NCI-H446 treated with DMSO at 0.1 percent for 48 hours (cell line): ENCODE measurements at places on chromosomes 16 and 17.
A peak's percentile ranks its signal among the peaks of the same experiment; 100 is the strongest.

DNA sequence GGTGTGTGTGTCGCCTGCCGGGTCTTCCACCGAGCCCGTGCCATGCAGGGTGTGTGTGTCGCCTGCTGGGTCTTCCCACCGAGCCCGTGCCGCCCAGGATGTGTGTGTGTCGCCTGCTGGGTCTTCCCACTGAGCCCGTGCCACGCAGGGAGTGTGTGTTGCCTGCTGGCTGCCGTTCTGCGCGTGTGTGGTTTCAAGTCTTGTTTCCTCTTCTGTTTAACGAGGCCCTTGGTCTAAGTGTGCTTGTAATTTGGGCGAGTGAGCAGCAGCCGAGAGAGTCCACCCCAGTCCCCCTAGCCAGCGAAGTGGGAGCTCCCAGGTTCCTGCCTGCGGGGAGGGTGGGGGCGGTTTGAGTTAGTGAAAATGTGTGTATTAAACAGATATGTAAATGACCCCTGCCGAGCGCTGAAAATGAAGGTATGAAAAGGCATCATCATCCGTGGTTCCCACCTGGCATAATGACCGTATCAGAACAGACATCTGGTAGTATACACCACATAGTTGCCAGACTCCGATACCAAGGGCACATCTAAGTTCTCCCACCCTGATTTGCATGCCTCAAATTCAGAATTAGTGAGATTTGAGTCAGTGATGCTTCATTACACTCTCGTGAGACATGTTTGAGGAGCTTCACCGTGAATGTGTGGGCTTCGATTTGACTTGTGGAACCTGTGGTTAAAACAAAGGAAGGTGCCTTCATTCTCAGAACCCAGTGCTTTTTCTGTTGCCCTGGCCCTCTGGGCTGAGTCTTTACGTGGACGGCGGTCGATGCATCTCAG lies 114.5 kb upstream of the CHMP6 start:
- DNase-seq: no peak

- DNase-seq: no peak
These were observed 10.2 kb upstream of the CENPT start for GRCh38 chr16:67857547-67858233.

DNA sequence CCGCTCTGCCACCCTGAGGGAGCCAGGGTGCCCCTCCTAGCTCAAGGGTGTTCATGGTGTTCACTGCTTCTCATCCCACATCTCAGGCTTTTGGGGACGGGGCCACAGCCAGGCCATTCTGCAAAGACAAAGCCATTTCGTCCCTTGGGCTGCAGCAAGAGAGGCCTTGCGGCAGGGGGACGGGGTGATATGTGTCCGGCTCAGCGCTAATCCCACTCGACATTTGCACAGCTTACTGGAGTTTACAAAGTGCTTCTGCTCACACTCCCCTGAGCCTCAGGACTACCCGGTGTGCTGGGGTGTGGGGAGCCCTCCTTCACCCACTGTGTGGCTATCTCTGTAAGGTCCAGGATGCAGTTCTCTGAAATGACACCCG lies 84.3 kb downstream of the RTN4RL1 start:
- no peak for DNase-seq

GRCh38 chr16:1981398-1981836 lies at the start of gene NOXO1:
NOXO1 (minus strand) TSS chr16:1981469; CDS start chr16:1981179, 290 bp downstream.
- DNase-seq: no peak

DNA sequence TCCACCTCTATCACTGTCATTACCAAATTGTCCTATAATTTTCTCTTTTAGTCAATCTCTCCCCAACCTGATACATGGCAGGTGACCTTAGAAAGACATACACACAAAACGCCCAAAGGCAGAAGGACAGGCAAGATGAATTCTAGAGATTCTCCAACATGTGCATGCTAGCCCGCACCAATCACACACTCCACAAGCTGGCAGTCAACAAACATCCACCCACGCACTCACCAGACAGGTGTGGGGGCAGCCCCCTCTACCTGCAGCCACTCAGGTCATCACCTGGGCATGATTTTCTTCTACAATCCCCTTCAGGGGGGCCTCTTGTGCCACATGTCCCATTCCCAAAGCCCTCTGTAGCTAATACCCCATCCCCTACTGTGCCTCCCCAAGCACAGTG lies 9.5 kb downstream of the MPP2 start:
- no peak for DNase-seq

GRCh38 chr17:81866440-81867169 lies 4.5 kb downstream of the ARHGDIA start:
- no peak for DNase-seq

DNA sequence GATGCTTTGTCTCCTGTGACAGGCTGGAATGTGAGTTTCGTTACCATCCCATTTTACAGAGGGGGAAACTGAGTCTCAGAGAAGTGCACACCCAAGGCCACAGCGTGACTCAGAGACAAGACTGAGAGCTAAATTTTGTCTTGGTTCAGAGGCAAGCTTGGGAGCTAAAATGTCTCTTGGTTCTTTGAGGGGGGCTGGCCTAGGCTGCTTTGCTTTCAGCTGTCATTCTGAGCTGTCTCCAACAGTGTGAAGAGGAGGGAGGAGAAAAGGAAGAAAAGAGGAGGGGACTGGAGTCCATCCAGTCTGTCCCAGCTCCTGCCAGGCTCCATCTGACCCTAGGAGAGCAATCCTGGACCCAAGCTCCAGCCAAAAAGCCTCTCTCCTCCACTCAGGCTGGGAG lies at the start of gene CLEC19A:
Gene CLEC19A (plus strand): TSS at position 301 of the 400 bp plus-strand sequence. CDS start 121 bp downstream, outside the sequence.
- no peak for DNase-seq

DNA sequence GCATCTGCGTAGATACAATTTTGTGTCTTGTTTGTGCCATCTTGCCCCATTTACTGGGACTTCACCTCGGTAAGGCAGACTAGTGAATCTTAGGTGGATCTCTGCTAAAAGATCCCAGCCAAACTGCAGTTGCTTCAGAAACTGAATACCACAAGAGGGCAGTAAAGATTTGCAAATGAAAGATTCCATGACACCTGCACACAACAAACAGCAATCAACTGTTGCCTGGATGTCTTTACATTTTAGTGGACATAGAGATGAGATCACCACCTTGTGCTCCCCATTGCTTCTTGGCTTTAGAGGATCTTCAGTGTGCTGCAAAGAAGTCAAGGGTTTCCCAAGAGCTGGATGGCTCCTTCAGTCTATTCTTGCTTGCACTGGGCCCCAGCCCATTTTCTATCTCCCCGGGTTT lies 119.2 kb upstream of the CACNG5 start:
- peak; percentile 36 for DNase-seq

DNA sequence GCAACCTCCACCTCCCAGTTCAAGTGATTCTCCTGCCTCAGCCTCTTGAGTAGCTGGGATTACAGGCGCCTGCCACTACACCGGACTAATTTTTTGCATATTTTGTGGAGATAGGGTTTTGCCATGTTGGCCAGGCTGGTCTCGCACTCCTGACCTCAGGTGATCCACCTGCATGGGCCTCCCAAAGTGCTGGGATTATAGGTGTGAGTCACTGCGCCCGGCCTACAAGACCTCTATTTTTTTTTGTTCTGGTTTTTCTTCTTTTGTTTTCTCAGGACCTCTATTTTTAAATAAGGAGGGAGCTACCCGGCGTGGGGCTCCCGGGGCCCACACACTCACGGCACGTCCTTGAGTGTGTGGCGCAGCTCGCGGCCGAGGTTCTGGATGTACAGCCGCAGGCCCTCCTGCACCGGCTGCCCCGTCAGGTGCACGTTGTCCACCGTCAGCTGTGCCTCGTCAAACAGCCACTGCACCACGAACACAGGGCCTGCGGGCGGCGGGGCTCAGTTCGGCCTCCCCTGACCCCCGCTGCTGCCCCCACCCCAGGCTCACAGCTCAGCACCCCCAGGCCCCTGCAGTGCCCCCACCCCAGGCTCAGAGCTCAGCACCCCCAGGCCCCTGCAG lies 5.8 kb downstream of the NOTUM start:
- DNase-seq: no peak

- DNase-seq: peak; percentile 38
These were observed 29.7 kb downstream of the FAM222B start for GRCh38 chr17:28812748-28813377.

GRCh38 chr16:57165938-57166337 lies 19.9 kb downstream of the PSME3IP1 start:
- DNase-seq: no peak

GRCh38 chr17:36135465-36135864 lies 31.8 kb downstream of the CCL4 start:
- DNase-seq: no peak

DNA sequence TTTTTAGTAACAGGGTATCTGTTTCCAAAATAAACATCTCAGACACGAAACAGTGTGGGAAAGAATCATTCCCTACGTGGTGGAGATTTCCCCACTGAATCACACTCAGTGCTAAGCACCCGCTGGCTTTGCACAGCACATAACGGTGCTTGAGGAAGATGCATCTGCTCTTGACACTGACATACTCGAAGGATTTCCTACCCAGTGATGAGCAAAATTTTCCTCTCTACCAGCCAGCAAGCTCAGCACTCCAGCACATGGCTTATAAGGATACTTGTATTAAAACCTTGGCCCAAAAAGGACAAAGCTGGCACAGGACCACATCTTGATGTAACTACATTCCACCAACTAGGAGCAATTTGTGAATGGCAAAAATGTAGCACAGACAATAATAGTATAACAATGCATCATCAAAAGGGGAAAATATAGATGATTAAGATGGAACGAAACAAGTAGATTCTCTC lies 59.0 kb downstream of the ANKFY1 start:
- DNase-seq: no peak

DNA sequence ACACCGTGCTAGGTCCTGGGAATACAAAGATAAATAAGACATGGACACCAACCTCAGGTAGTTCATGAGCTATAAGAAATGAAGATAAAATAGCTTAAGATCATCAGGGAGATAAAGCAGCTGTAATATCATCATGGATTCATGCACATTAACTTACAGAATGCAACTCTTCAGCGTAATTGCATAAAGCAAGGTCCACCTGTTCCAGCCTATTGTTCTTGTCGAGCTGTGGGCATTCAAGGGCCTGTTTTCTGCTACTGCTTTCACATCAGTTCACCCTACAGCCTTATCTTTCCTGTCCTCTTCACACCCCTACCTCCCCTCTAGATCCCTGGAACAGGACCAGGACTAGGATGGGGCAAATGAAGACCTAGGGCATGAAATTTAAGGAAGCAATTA lies 133.9 kb downstream of the SPACA3 start:
- no peak for DNase-seq
